ENCODE measurements at places on chromosomes 1 and 21.

- DNase-seq, result no peak
Measured at GRCh38 chr1:96587222-96587621, 134.4 kb upstream of the PTBP2 start.

DNA sequence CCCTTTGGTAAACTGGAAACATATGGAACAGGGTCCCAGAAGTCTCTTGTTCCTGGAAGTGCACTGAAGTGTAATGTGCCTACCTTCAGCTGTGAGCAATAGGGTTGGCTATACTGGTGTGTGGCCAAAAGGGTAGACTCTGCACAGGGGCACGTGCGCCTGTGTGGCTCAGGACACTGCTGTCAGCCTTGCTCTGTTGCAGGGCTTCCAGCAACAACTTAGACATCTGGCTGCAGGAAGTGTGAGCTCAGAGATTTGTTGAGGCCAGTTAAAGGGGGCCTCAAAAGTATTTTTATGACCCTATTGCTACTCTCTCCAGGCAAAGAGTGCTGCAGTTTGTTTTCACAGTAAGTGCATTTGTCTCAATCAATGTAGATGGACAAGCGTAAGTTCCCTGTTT is 7.5 kb downstream of the CTPS1 start:
- DNase-seq, result no peak

- DNase-seq, result no peak
Measured at GRCh38 chr1:45332346-45332720, 5.6 kb downstream of the HPDL start.

DNA sequence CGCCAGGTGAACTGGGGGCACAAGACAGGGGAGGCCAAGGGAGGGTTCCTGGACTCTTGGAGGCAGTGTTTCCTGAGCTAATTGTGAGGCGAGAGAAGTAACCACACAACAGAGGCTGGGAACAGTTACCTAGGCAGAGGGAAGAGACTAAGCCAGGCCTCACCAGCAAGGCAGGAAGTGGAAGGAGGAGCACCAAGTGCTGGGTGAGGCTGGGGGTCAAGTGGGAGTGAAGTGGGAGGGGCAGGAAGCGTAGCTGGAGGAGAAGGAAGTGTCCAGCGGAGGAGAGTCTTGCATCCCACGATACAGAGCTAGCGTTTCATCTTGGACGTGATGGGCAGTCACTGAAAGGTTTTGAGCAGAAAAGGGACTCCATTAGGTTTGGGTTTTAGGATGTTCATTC is 48.3 kb upstream of the CAPZB start:
- DNase-seq, result no peak

GRCh38 chr1:119943216-119943615 is 46.9 kb upstream of the ADAM30 start:
- no peak for DNase-seq

- no peak for DNase-seq
Measured at GRCh38 chr1:66214901-66215300, 319.1 kb upstream of the SGIP1 start.

- no peak for DNase-seq
Measured at GRCh38 chr1:182376936-182377574, 14.5 kb downstream of the GLUL start.

DNA sequence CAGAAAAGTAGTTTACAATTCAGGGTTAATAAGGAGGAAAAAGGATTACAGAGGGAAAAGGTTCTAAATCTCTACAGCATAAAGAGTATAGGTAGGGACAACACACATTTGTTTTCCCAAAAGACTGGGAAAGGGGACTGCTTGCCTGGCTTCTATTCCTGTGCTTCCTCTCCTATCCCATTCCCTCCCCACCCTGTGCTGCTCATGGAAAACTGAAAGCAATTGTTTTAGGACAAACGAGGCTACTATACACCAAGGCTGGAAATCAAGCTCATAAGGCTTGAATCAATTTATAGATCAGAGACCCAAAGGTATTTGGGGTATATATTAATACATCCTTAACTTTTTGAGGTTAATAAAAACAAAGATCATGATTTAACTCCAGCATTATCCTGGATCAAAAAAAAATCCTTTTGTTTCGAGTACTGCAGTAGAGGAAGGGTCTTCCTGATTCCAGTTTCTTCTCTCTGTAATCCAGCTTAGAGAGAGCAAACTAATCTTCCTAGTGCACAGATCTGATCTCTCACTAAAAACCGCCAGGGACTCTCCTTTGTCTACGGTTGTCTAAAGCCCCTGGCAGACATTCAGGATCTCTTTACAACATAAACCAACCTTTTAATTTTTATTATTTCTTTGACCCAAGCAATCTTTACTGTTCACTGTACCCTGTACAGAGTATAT is 37.4 kb upstream of the A3GALT2 start:
- no peak for DNase-seq

DNA sequence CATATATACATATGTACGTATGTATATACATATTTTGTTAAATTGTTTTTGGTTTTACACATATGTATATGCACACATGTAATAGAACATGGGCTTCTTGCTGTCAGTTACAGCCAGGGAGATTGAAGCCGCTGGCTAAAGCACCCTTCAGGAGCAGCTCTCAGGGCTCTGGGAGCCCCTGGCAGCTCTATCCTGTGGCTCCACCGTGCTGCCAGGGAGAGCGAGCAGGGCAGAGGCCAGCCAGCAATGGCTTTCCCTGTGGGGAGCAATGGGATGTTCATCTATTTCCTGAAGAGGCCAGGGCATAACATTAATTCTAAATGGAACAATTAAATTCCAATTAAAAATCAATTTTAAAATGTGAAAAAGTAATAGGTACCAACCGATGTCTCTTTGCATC is 102.9 kb downstream of the PSMG1 start:
- DNase-seq, result no peak

- no peak for DNase-seq
Measured at GRCh38 chr1:147515045-147515869, 26.0 kb upstream of the BCL9 start.

DNA sequence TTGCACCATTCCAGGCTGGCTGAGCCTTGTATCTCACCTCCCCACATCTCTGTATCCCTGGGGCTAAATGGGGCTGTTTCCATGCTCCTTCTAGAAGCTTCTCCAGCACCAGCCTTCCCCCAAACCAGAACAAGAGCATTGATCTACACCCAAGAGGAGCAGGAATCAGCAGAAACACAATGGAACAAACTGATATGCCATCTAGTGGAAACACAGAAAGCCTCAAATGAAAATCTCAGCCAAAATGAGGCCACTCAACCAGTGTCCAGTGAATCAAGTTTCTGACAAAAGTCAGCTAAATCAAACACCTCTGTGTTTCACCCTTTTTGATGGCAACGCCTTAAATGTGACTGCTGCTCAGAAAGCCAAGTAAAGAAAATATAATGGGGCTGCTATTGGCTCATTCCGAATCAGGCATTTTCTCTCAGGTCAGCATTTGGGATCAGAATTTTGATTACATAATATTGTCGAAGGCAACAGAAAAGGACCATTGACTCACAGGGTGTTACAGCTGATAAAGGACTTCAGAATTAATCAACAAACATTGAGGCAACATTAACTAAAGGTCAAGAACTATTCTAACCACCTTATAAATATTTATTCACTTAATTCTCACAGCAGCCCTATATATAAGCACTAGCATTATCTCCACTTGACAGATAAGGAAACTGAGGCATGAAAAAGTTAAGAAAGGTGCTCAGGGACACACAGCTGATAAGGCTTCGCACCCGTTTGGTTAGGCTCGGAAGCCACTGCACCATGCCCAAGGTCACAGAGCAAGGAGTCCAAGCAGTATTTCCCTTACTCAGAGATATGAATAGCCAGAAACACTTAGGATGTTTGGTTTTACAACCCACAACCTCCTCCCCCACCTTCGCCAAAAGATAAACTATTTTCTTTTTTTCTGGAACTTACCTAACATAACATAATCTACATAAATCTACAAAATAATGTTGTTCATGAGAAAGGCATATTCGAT is 85.8 kb upstream of the KCNJ15 start:
- DNase-seq, result no peak

DNA sequence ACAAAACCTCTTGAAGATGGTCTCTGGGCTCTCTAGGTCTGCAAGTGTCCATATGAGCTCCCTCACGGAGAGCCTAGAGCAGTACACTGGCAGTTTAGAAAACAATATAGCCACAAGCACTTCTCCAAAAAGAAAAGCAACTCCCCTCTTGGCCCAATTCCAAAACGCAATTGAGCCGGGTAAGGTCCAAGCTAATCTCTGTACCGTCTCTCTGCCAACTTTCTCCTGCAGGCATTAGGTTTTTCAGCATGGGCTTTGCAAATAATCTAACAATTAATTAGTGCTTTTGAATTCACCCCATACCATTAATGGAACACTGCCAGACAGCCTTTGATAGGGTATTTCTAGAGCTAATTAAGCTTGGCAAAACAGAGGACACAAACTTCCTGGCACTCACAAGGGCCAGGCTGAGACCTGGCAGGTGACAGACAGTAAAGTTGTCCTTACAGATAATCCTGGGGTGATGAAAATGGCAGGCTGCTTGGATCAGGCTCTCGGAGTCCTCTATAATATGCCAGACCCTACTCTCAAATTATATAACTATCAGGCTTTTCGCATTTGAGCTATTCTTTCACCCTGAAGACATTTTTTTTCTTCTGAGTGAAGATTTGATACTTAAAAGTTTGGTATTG is 39.8 kb downstream of the TGFBR3 start:
- no peak for DNase-seq

DNA sequence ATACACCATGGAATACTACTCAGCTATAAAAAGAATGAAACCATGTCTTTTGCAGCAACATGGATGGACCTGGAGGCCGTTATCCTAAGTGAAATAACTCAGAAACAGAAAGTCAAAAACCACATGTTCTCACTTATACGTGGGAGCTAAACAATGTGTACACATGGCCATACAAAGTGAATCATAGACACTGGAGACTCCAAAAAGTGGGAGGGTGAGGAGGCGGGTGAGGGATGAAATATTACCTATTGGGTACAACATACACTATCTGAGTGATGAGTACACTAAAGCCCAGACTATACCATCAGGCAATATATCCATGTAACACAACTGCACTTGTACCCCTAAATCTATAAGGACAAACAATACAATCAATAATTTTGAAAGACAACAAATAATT is 39.5 kb upstream of the FAM20B start:
- no peak for DNase-seq

GRCh38 chr21:33116676-33117075 is 46.7 kb downstream of the OLIG1 start:
- DNase-seq, result no peak

DNA sequence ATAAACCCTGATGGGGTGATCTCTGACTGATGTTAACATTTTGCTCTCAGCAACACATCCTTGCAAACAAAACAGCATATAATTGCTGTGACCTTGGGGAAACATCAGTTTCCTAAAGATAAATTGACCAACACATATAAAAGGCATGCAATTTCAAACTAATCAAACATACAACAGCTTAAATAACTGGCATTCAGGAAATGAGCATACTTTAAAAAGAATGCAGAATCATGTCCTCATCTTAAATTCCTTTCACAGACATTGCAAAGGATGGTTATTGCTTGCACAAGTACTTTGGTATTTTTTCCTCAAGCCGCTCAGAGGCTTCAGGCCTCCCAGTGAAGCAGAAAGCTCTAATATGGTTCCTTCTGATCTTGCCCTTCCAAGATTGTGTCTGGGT is 53.4 kb upstream of the RGS18 start:
- no peak for DNase-seq

DNA sequence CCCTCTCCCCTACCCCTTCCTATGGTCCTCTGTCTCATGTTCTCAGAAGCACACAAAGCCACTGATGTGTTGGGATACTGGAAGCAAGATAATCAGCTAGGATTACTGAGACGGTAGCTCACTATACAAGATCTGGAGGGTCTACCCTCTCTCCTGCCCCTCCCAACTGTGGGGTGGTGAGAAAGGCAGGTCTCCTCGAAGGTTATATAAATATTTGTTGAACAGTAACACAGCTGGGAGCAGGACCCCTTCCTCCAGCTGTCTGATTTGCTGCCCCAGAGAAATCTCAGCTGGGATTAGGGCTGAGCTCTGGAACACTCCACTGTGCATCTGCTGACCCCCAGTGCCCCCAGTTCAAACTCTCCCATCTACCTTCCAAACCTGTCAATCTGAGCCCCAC is 94.2 kb upstream of the IPO9 start:
- no peak for DNase-seq

- DNase-seq, result no peak
Measured at GRCh38 chr1:112033439-112034120, 44.1 kb upstream of the KCND3 start.

DNA sequence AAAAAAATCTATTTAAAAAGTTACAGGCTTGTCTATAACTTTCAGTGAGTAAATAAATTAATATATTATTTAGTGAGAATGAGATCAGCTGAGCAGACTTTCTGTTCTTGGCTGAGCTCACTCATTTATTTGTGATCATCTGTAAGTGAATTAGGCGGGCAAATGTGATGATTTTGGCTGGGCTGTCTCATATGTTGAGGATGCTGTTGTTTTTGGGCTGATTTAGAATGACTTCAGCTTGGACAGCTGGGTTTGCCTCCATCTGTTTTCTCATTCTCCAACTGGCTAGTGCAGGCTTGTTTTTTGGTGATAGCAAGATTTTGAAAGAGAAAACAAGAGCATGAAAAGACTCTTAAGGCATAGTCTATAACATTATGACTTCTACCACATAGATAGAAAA is 475.8 kb upstream of the OLFM3 start:
- DNase-seq, result no peak

DNA sequence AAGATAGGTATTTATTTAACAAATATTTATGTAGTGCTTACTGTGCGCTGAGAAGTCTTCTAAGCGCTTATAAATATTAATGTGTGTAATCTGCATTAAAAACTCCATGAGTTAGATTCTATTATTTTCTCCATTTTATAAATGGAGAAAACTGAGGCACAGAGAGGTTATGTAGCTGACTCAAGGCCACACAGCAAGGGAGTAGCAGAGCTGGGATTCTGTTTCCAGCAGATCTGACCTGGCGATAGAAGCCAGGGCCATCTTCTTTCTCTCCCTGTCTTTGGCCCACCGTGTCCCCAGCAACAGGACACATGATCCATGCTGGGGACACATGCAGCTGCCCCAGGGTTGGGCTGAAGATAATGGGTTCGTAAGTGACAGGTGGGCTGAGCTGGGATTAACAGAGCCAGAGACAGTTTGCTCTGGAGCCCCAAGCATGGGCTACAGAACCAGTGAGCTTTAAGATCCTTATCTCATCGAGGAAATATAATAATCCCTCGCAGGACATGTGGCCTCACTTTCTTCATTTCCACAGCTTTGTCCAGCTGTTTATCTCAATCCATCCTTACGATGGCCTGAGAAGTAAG is 30.3 kb downstream of the IGSF21 start:
- DNase-seq, result no peak
